ENCODE measurements at places on chromosomes 13 and 19.

GRCh38 chr19:55238030-55238429, 9.5 kb upstream of the TMEM86B start:
- no peak for DNase-seq

DNA sequence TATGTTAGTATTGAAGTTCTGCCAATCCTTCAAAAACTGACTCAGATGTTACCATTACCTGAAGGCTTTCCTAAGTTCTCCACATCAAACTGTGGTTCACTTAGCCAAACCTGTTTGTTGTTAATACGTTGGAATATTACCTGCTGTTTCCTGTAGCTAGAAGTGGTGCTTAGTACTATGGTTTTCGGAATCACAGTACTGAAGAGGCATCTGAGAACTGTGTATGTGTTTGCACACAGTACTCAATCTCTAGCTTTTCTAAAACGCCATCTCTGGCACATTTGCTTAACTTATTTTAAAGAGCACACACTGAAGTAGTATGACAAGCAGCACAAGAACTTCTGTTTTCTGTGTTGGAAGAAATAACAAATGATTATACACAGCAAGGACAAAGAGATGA, 248.2 kb downstream of the SHISA2 start:
- no peak for DNase-seq

- no peak for DNase-seq
Measured at GRCh38 chr19:38360839-38361631, 13.3 kb upstream of the PSMD8 start.

DNA sequence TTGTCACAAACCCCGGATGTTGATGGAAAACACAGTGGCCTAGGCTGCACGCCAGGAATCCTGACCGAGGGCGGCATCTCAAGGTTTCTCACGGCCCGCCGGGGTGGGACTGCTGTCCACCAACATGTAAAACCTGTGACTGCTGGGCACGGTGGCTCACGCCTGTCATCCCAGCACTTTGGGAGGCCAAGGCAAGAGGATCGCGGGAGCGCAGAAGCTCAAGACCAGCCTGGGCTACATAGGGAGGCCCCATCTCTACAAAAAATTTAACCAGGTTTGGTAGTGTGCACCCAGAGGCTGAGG, 11.2 kb downstream of the PLIN4 start:
- DNase-seq, result no peak

DNA sequence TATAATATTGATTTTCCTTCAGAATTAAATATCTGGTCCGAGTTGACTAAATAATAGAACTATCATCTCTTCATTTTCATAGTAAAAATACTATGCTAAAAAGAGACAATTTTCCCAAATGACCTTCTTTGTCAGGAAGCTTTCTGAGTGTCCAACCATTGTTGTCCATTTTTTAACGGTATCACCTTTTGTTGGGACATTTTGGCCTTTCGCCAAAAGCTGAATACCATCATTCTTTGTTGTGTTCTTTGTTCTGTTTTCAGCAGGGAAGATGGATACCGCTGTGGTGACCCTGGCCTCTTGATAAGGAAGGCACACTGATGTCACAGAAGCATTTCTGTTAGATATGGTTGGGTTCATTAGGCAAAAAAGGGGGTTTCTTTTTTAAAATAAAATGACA, 654.4 kb upstream of the GPC6 start:
- no peak for DNase-seq

DNA sequence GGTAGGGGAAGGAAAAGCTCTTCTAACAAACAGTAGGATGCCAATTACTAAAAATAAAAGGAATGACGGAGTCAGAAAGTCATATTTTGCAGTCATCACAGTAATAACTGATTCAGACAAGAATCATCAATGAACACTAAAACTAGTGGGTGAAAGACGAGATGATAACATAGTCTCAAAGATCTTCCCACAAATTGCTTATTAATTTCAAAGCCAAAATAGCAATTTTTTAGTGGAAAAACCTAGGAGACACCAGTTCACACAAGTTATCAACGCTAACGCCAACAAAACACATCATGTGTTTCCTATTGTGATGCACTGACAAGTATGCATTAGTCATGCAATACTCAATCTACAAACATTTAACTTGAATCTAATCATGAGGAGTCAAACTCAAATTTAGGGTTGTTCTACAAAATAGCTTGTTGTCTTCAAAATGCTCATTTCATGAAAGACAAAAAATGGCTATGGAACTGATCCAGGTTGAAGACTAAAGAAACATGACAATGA, 18.6 kb downstream of the ZNF233 start:
- no peak for DNase-seq

GRCh38 chr19:47663435-47663910, 49.7 kb upstream of the EHD2 start:
- DNase-seq, result no peak

GRCh38 chr19:7417671-7418324, 69.1 kb downstream of the ARHGEF18 start:
- peak; percentile 11 for DNase-seq

GRCh38 chr13:38348861-38349389, 726 bp upstream of the UFM1 start:
- no peak for DNase-seq

GRCh38 chr19:11300811-11301120, 4.8 kb downstream of the TSPAN16 start:
- DNase-seq, result no peak

- no peak for DNase-seq
Measured at GRCh38 chr13:101384929-101385328, 31.4 kb downstream of the NALCN start.

DNA sequence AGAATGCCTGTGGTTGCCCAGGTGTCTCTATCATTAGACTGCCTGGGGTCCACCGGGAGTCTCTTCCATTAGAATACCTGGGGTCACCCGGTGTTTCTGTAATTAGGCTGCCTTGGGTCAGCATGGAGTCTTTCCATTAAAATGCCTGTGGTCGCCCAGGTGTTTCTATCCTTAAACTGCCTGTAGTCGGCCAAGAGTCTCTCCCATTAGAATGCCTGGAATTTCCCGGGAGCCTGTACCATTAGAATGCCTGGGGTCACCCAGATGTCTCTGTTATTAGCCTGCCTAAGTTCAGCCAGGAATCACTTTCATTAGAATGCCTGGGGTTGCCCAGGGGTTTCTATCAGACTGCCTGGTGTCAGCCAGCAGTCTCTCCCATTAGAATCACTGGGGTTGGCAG, 1492.8 kb downstream of the UQCRFS1 start:
- DNase-seq, result no peak

- no peak for DNase-seq
Measured at GRCh38 chr13:95605448-95606125, 38.9 kb downstream of the DZIP1 start.

DNA sequence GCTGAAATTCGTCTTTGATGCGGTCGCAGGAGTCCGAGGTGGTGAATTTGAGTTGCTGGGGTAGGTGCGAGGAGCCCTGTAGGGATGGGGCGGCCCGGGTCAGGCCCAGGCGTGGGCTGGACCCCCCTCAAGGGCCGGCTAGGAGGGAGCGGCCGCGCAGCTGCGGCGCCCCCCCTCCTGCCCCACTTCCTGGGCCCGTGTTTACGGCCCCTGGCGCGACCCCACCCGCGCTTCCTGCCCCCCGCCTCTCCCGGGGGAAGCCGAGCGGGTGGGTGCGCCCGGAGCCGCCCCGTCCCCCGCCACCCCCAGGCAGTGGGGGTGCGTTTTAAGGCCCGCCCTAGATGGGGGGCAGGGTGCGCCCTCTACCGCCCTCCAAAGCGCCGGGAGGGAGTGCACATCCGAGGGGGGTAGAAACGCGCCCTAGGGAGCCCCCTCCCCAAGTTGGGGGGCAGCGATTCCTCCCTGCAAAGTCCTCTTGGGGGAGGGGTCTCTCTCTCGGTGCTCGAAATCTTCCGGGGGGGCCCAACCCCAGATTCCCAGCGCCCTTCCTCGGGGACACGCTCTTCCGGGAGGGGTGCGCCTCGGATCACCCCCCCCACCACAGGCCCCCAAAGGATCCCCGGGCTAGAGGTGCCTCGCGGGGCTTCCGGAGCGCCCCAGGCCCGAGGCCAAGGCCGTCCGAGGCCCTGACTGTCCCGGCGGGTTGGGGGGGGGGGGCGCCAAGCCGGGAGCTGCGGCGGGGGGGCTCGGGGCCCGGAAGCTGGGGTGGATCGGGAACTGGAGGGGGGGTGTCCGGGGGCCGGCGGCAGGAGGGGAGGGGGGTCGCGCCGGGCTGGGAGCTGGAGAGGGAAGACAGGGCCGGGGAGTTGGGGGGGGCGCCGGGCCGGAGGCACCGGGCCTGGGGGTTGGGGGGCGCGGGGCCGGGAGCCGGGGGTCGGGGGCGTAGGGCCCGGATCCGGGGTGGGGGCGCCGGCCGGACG, 823 bp downstream of the TLE5 start:
- no peak for DNase-seq

- no peak for DNase-seq
Measured at GRCh38 chr13:105336706-105337576, 1198.5 kb downstream of the EFNB2 start.

DNA sequence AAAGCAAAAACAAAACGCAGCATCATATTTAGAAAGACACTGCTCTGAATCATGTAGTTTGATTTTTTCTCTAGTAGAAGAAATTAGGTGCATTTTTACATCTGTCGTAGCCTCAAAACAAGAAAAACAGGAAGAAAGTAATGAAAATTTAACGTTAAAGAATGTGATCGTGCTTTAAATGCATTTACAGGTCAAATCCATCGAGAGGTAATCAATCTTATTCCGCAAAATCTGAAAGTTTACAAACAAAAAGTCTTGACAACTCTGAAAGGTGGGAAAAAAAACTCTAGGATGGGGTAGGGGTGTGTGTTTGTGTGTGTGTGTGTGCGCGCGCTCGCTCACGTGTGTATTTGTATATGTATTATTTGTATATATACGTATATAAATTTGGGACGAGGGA, 10.2 kb downstream of the POU4F1 start:
- no peak for DNase-seq

DNA sequence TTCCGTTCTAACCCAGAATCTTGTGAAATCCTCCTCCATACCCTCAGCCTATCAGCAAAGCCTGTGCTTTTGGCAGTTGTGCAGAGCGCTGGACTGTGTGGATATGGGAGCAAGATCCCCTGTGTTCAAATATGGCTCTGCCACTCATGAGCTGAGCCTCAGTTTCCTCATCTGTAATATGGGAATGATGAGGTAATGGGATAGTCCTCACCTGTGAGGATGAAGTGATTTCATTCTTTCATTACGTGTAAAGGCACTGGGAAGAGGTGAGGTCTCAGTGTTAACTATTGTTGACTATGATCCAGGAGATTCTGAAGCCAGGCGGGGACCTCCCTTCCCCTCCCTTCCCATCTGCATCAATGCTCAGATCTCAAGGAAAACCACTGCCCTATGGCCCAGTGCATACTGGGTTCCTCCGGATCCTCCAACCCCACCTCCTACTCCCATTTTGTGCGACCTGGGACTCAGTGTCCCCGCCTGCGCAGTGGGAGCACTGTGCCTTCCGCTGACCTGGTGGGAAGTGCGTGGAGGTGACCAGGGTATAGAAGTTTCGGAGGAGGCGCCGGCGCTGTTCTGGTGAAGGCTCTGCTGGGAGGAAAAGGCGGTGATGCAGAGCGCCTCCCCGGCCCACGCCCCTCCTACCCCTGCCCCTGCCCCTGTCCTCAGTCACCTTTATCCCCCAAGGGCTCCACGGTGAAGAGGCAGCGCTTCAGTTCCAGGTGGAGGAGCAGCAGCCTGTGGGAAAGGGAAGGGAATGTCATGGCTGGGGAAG, 5.0 kb downstream of the FUZ start:
- peak; percentile 61 for DNase-seq

GRCh38 chr19:42282819-42283187, 13.8 kb downstream of the CIC start:
- no peak for DNase-seq

GRCh38 chr13:96020155-96020575, 33.0 kb downstream of the UGGT2 start:
- DNase-seq, result peak; percentile 74

DNA sequence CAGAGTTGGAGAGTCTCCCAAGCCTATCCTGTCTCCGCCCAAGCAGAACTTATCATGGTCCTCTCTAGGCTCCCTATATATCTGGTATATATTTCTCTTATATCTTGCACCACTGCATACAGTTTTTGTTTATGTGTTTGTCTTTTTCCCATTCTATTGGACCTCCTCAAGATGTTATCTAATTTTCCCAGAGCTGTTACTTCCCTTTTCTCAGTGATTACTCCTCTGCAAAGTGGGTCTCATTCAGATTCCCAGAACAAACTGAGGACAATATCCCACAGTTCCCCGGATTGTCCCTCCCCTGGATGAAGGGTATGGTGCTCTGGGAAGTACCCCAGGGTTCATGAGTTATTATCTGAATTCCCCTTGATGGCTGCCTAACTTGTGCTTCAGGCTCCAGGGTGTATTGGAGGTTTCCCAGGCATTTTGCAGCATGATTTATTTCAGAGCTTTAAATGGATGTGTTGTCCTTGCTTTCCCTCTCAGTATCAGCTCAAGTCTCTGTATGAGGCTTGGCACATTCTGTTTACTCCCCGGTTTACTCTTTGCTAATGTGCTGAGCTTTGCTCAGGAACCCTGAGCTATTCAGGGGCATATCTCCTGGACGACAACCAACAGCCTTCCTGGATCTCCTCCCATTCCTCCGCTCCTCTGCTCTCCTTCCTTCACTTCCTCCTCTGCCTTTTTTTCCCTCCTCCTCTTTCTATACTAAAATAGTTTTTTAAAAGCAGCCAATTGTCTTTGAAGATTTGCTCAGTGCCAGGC, 329.3 kb downstream of the SPRY2 start:
- DNase-seq, result no peak

- no peak for DNase-seq
Measured at GRCh38 chr13:20702530-20702914, 977 bp upstream of the IL17D start.

Data from GM23338 (cell line).